ENCODE measurements at places on chromosomes 6 and 20.

GRCh38 chr6:25787428-25787827 lies 32.9 kb downstream of the SLC17A4 start:
- DNase-seq, result no peak

- no peak for DNase-seq
These were observed 628.0 kb upstream of the CDH4 start for GRCh38 chr20:60624066-60624465.

DNA sequence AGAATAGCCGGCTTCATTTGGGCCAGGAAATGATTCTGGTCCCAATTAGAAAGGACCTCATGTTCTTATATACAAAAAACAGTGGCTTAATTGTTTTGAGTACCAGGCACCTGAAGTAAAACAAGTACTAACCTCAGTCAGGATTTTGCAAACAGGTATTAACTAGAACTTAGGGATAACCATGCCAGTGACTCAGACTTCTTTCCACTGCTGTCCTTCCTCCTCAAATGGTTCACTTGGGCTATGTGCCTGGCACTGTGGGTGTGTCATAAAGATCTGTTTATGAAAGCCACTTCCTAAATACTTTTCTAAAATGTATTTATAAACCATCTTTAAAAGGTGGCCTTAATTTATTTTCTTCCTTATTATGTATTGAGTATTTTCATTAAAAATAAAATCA lies 10.7 kb downstream of the CLDN20 start:
- DNase-seq, result no peak

- no peak for DNase-seq
These were observed 453.1 kb upstream of the SLC35B3 start for GRCh38 chr6:8888468-8888867.

GRCh38 chr6:112257178-112257855 lies 3.0 kb upstream of the LAMA4 start:
- no peak for DNase-seq

- DNase-seq, result peak; percentile 4
These were observed 101.9 kb downstream of the MTHFD1L start for GRCh38 chr6:150967381-150967780.

DNA sequence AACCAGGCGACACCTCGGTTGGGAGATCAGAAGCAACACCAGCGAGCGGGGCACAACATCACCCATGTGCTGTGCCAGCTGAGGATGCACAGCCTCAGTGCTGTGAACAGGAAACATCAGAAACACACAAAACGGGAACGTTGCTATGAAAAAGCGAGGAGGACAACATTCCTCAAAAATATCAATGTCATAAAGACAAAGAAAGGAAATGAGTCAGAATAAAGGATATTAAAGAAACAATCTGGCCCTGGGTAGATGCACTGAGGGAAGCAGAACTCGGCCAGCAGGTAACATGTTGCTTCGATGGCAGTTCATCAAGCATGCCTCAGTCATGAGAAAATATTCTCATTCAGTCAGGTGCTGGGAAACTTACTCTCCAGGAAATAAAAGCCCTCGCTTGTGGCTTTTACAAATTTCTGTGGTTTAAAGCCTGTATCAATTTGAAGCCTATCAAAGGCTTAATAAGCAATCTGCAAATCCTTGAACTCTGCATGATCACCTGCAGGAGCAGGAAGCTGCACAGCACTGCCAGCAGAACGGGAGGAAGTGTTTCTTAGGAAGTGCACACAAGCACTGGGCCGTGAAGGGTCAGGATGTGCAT lies 77.5 kb downstream of the GINS1 start:
- no peak for DNase-seq

- DNase-seq, result no peak
These were observed 6.0 kb downstream of the CTSZ start for GRCh38 chr20:59001068-59001448.

DNA sequence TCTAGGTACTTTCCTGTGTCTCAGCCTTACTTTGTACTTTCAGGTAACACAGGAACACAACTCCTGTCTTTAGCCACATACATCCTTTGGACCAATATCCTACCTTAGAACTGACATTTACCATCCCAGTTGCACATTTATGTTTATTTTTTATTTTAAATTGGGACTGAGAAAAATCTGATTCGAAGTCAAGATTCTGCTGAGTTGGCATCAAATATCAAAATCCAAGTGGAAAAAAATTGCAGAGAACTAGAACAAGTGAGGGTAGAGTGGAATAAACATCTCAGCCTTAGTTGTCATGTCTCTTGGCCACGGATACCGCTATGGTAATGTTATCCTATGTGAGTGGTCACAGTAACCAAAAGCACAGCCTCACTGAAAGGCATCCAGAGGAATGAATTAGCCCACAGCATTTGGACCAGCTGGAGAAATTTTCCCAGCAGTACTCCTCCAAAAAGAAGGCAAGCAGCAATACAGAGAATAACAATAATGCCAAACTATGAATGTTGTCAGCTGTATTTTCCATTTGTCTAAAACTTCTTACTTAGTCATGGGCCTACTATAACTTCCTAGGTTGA lies 17.6 kb upstream of the EYA4 start:
- no peak for DNase-seq

DNA sequence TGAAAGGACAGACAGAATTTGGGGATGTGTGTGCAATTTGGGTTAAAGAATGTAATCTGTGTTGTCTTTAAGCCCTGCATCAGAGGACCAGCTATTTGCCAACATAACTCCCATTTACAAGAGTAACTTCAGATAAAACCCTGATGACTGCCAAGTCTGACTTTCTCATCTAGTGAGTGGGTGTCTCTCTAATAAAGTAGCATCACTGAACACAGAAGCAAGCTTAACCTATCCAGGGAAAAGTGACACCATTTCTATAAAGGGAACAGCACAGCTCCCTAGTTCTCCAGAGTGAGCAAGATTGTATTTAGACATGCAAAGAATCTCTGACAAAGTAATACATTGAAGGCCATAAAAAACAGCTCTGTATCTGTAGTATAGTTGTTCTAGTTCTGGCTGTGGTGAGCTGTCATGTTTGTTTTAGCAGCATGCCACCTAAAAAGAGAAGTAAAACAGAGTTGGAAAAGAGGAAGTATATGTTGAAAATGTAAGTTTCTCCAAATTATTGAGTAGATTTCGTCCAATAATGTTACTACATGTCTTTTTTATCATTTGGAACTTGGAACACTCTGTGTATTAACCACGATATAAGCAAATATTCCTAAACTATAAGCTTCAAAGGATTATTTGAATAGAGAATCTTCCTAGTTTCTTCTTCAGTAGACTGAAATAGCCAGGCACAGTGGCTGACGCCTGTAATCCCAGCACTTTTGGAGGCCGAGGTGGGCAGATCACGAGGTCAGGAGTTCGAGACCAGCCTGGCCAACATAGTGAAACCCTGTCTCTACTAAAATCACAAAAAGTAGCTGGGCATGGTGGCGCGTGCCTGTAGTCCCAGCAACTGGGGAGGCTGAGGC lies 8.8 kb upstream of the PIM1 start:
- no peak for DNase-seq

DNA sequence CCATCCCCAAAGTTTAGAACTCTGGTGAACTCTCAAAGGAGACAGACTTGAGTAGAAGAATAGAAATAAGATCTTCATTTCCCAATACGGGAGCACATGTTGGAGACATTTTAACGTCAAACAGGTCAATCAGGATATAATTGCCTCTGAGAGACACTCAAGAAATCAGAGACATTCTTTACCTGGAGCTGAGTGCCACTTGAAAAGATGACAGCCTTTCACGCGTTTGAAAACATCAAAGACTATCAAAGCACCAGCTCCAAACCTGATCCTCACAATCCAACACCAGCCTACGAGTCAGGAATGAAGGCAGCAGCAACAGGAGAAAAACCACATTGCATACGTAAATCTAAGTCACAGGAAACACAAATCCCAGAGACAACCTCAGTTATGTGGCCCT lies 571.5 kb upstream of the CDH4 start:
- DNase-seq, result peak; percentile 9

DNA sequence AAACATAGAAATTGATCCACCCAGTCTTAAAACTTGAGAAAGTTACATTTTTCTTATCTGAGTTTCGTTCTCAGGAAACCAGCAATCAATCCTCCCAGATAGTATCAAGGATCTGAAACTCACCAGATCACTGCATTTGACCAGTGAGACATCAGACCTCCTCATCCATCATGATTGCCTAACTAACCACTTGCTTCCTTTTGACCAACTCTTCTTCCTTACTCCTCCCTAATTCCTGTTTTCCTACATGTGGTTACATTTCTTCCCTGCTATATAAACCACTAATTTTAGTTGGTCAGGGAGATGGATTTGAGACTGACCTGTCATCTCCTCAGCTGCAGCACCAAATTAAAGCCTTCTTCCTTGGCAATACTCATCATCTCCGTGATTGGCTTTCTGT lies 357.1 kb upstream of the POU3F2 start:
- no peak for DNase-seq

DNA sequence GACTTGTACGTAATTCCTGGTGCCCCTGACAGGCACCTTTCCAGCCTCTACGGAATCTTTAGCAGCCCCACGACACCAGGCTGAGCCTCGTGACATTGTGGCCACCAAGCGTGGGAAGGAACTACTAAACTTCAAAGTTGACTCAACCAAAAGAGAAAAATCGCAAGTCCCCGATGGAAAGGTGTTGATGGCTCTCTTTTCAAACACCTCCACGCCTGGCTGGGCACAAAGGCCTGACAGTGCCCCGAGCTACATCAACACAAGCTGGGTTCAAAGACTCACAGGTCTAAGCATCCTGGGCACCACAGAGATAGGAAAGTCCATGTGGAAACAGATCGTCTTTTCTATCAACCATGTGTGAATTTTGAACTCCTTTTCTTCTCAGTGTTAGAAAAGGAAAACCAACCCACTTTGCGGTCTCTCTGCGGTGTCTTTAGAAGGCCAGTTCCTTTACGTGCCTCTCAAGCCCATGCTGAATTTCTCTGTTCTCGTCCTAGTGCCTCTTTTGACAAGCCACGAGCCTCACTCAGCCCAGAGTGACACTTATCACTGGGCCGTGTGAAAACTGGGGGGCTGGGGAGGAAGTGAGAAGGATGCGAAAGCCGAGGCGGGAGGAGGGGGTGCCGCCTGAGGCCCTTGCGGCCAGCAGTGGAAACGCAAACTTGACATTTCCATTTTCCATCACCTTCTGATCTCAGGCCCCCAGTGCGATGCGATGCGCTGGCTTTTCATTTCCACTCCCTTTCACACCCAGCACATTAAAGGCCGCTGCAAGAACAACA lies 59.4 kb downstream of the GFOD1 start:
- no peak for DNase-seq

- DNase-seq, result no peak
These were observed 102.1 kb upstream of the NT5E start for GRCh38 chr6:85347812-85348211.

- no peak for DNase-seq
These were observed 245.8 kb upstream of the JAG1 start for GRCh38 chr20:10919396-10920140.

DNA sequence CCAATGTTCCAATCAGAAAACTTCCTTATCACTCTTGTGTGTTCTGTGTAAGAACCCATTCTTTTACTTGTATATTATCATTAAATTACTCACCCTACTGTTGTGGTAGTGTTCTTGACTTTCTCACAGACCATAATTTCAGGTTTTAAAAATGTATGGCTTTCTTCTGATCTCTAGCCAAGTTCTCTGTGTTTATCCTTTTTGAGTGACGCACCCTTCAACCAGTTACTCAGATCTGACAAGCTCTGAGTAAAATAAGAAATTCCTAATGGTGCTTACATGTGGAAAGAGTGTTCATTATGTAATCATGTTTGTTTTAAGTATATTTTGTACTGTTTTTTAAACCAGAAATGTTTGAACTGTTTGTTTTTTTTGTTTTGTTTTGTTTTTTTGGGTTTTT lies 11.0 kb downstream of the TBPL1 start:
- no peak for DNase-seq

DNA sequence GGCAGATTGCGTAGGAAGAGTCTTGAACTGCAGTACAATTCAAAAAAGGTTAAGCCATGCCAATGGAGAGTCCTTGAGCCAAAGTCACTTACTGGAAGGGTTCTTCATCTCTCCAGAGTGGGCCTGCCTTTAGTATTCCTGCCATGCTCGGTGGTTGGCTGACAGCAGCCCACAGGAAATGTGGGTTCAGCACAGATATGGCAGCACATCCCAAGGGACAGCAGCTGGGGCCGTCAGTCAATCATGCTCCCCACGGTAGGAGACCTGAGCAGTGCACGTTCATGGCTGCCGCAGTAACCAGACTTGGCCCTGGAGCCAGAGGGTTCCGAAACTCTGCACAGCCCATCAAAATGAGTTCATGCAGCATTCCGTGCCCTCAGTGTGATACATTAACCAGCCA lies 63.6 kb upstream of the SIRPA start:
- no peak for DNase-seq

DNA sequence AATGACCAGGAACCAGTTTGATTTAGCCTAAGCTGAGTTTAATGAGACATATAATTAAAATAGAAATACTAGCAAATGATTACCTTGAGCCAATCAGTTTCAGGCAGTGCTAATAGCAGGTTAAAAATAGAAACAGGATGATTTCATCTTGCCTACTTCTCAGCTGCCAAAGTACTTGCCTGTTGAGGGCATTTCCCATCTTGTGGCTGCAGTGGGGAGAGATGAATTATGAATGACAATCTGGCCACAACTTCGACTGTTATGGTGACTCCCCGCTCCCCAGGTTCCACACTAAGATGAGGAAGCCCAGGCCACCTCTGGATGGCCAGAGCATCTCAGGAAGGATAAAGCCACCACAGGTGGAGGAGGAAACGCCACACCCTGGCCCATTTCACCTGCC lies 31.3 kb downstream of the MBOAT1 start:
- DNase-seq, result peak; percentile 52

- no peak for DNase-seq
These were observed 139.5 kb downstream of the DLL1 start for GRCh38 chr6:170151321-170151771.

DNA sequence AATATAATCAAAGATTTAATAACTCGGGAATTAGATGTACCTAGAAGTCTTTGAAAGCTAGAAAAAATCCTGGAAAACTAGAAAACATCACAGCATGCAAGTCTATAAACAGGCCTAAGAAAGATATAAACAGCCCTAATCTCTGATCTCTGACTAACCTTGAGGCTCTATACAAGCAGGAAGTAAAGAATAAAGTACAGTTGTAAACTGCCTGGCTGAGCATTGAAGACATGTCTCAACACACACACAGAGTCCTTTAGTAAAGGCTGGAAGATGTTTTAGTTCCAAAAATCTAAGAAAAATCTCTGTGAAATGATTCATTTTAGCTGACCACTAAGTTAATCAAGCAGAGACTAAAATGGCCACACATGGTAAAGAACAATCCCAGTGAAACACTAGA lies 774.5 kb downstream of the EYS start:
- no peak for DNase-seq

DNA sequence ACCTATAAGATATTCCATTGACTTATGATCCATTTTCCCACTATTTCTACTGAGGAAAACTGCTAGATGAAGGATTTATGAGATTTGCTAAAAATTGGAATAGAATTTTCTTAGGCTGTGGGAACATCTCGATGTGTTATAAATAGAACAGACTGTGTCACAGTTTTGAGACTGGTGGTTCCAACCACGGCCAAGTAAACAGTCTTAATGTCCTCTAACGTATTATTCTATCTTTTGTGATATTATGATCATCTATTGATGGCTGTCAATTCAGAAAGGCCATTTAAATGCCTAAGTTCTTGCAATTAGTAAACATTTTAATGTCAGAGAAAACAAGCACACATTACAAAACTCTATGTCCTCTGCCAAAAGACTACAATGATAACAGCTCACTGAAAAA lies 71.5 kb upstream of the PLN start:
- DNase-seq, result no peak

GRCh38 chr6:20997143-20997769 lies 463.0 kb downstream of the CDKAL1 start:
- DNase-seq, result no peak

GRCh38 chr6:42901538-42901957 lies 14.3 kb upstream of the PTCRA start:
- DNase-seq, result peak; percentile 80

- DNase-seq, result no peak
These were observed 17.4 kb downstream of the LY86 start for GRCh38 chr6:6605873-6606272.
